ENCODE measurements at places on chromosomes 5 and 9. TPM values are rescaled to one million over a fixed set of nuclear protein-coding genes. Genes with fewer than 3 reads are reported as not detected.

The CCDC69 gene
- total RNA-seq = 101 TPM

The ZNF782 gene
- 8.0 TPM for total RNA-seq

The AGXT2 gene
- total RNA-seq = not detected

The LHX6 gene
- 8.0 TPM for total RNA-seq

The ENG gene
- 71.5 TPM for total RNA-seq

The KLF4 gene
- 90.6 TPM for total RNA-seq

- H3K4me1 ChIP-seq = no peaks in the 10 kb centered on the region
- H3K4me3 ChIP-seq = no peak overlapping the region
- DNase-seq = no peak
- no peak overlapping the region for H3K27ac ChIP-seq
Observed at GRCh38 chr5:59560553-59560952, 333.0 kb downstream of the PDE4D start.

DNA sequence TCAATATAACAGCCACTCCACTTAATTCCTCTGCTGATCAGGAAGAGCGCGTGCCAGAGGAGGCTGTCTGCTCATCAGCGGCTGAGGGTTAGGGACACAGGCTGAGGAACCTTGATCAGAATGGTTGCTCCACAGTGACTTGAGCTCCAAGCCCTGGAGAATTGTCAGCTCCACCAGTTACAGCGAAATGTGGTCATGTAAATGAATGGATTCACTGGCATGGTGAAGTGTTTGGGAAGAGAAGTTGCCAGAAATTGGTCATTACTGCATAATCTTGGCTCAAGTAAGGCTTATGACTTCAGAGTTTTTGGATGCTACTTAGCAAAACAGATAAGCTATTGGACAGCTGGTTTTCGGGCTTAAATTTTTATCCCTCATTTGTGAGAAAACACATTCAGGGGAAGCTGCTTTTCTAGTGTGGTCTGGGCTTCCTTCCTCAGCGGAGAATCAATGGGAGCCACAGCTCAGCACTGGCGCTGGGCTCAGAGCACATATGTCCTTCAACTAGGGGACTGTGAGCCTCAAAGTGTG is 65.0 kb downstream of the PRRT1B start:
- no peaks in the 10 kb centered on the region for H3K36me3 ChIP-seq
- H3K4me1 ChIP-seq = peaks cover 29% of the 10 kb centered on the region
- H3K4me3 ChIP-seq = no peak overlapping the region

GRCh38 chr5:10788358-10788757 is 27.3 kb upstream of the DAP start:
- no peak overlapping the region for H3K27ac ChIP-seq
- H3K4me1 ChIP-seq = no peaks in the 10 kb centered on the region
- no peaks in the 10 kb centered on the region for H3K27me3 ChIP-seq
- no peak for DNase-seq
- no peak overlapping the region for H3K4me3 ChIP-seq

- H3K4me1 ChIP-seq = no peaks in the 10 kb centered on the region
- H3K27ac ChIP-seq = no peak overlapping the region
- H3K4me3 ChIP-seq = no peak overlapping the region
- H3K36me3 ChIP-seq = no peaks in the 10 kb centered on the region
Observed at GRCh38 chr5:168266016-168266415, 25.4 kb upstream of the WWC1 start.
